Cardiac muscle cell (in vitro differentiated cells and primary cell): ENCODE measurements at places on chromosomes 7 and 10. TPM values are rescaled to one million over a fixed set of nuclear protein-coding genes. Genes with fewer than 3 reads are reported as not detected.

GRCh38 chr10:101189461-101190401, 39.5 kb downstream of the LBX1 start:
- DNase-seq = peak; percentile 20
- H3K36me3 ChIP-seq = no peaks in the 10 kb centered on the region
- H3K4me1 ChIP-seq = peaks cover 8% of the 10 kb centered on the region
- H3K27ac ChIP-seq = no peak overlapping the region
- no peaks in the 10 kb centered on the region for H3K27me3 ChIP-seq

- H3K27ac ChIP-seq = peak overlapping the region; percentile 94
- no peak overlapping the region for H3K4me3 ChIP-seq
- H3K4me1 ChIP-seq = peaks cover 40% of the 10 kb centered on the region
- H3K36me3 ChIP-seq = no peaks in the 10 kb centered on the region
Observed at GRCh38 chr7:138668229-138668596, 32.9 kb downstream of the SVOPL start.

DNA sequence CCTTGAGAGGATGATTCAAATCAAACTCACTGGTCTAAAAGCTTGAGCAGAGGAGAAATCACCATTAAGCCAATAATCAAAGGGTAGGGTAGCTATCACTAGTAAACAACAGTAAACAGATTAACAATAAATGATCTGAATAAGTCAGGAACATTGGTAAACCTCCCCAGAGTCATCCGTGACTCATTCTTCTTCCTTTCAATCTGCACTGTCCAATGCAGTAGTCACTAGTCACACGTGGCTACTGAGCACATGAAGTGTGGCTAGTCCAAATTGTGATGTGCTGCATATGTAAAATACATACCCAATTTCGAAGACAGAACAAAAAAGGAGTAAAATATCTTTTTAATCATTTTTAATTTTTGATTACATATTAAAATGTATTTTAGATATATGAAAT, 64.0 kb downstream of the ERCC6 start:
- no peak overlapping the region for H3K4me3 ChIP-seq
- H3K27ac ChIP-seq = no peak overlapping the region
- no peak for DNase-seq

GRCh38 chr10:21496343-21497176, 28.9 kb downstream of the SKIDA1 start:
- DNase-seq = peak; percentile 54
- peak overlapping the region; percentile 94 for H3K27ac ChIP-seq
- H3K36me3 ChIP-seq = no peaks in the 10 kb centered on the region
- H3K27me3 ChIP-seq = no peaks in the 10 kb centered on the region
- H3K4me3 ChIP-seq = peak overlapping the region; percentile 59

- H3K4me3 ChIP-seq = no peak overlapping the region
- H3K36me3 ChIP-seq = no peaks in the 10 kb centered on the region
- no peak for DNase-seq
- no peaks in the 10 kb centered on the region for H3K27me3 ChIP-seq
- H3K27ac ChIP-seq = no peak overlapping the region
Observed at GRCh38 chr10:26869528-26869927, 8.8 kb upstream of the ABI1 start.

- peaks cover 15% of the 10 kb centered on the region for H3K4me1 ChIP-seq
- H3K4me3 ChIP-seq = peak overlapping the region; percentile 17
- H3K27ac ChIP-seq = no peak overlapping the region
- peaks cover 74% of the 10 kb centered on the region for H3K27me3 ChIP-seq
- peak; percentile 47 for DNase-seq
Observed at GRCh38 chr10:123150986-123151736, 3.0 kb upstream of the BUB3 start.

GRCh38 chr7:42880392-42880791, 31.5 kb downstream of the C7orf25 start:
- no peaks in the 10 kb centered on the region for H3K27me3 ChIP-seq
- H3K4me3 ChIP-seq = no peak overlapping the region
- no peak overlapping the region for H3K27ac ChIP-seq
- no peaks in the 10 kb centered on the region for H3K4me1 ChIP-seq
- DNase-seq = no peak

GRCh38 chr7:3378390-3379150, 77.5 kb downstream of the SDK1 start:
- no peaks in the 10 kb centered on the region for H3K36me3 ChIP-seq
- no peak overlapping the region for H3K4me3 ChIP-seq
- no peaks in the 10 kb centered on the region for H3K4me1 ChIP-seq
- DNase-seq = no peak
- no peaks in the 10 kb centered on the region for H3K27me3 ChIP-seq
- H3K27ac ChIP-seq = no peak overlapping the region

GRCh38 chr10:132591166-132591971, 53.8 kb downstream of the INPP5A start:
- H3K4me1 ChIP-seq = peaks cover 25% of the 10 kb centered on the region
- H3K27me3 ChIP-seq = no peaks in the 10 kb centered on the region
- no peak for DNase-seq
- H3K27ac ChIP-seq = peak overlapping the region; percentile 22

DNA sequence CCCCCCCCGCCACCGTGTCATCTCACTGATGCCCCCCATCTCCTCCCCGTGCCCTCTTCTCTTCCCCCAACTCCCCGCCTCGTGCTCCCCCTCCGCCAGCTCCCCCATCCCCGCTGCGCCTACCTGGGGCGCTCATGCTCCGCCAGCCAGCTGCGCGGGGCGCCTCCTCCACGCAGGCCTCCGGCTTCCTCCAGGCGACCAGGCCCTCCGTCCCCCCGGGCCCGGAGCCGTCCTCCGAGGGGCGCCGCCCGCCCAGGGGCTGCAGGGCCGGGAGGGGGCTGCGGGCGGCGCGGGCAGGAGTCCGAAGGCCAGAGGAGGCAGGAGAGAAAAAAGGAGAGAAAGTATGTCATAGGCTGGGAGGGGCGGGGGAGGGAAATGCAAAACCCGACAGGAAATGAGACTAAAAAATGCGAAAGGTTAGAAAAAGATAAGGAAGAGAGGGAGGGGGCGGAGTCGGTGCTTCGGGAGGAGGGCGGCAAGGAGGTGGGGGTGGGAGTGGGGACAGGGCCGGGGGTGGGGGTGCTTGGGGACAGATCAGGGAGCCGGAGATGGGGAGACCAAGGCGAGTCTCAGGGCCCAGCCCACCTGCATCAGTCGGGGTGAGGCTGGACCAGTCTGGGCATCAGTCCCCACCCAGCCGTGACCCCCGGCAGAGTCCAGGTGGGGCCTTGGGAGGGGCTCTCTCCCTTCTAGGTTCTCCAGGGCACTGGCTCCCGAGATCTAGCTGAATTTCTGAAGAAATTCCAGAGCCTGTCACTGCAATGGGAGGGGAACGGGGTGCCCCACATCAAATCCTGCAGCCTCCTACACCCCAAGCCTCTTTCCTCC, at the start of gene CARD11:
CARD11 (minus strand) TSS at position 324 of the 828 bp plus-strand sequence. CDS start 85,361 bp downstream, outside the sequence.
- H3K27ac ChIP-seq = no peak within 1 kb of the TSS
- no peaks in the 10 kb centered on the region for H3K36me3 ChIP-seq
- H3K4me1 ChIP-seq = no peaks in the 10 kb centered on the region
- no peak within 1 kb of the TSS for H3K4me3 ChIP-seq

GRCh38 chr7:134905375-134905774, 80.9 kb upstream of the AGBL3 start:
- no peaks in the 10 kb centered on the region for H3K27me3 ChIP-seq
- no peaks in the 10 kb centered on the region for H3K36me3 ChIP-seq
- H3K27ac ChIP-seq = no peak overlapping the region
- no peaks in the 10 kb centered on the region for H3K4me1 ChIP-seq
- no peak overlapping the region for H3K4me3 ChIP-seq
- no peak for DNase-seq

DNA sequence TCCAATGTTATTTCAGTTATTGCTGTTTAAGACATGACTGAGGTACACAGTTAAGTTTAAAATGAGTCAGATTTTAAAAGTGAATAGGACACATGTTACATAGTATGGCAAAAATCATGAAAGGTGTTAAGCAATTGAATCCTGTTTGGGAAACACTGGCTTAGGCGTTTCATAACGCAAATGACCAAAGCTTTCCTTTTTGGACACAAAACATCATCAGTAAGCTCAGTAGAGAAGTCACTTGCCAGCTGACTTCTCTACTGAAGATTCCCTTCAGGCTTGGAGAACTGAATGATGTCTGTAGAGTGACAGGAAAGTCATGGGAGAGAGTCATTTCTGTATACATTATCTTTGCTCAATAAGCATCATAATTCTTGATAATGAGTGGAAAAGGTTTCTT, 64.4 kb upstream of the RSBN1L start:
- peak; percentile 14 for DNase-seq
- H3K27ac ChIP-seq = no peak overlapping the region
- H3K4me3 ChIP-seq = no peak overlapping the region
- no peaks in the 10 kb centered on the region for H3K27me3 ChIP-seq
- peaks cover 6% of the 10 kb centered on the region for H3K4me1 ChIP-seq

GRCh38 chr7:45625067-45625466, 50.9 kb downstream of the ADCY1 start:
- H3K4me3 ChIP-seq = no peak overlapping the region
- no peaks in the 10 kb centered on the region for H3K27me3 ChIP-seq
- no peaks in the 10 kb centered on the region for H3K4me1 ChIP-seq
- DNase-seq = no peak
- no peaks in the 10 kb centered on the region for H3K36me3 ChIP-seq

DNA sequence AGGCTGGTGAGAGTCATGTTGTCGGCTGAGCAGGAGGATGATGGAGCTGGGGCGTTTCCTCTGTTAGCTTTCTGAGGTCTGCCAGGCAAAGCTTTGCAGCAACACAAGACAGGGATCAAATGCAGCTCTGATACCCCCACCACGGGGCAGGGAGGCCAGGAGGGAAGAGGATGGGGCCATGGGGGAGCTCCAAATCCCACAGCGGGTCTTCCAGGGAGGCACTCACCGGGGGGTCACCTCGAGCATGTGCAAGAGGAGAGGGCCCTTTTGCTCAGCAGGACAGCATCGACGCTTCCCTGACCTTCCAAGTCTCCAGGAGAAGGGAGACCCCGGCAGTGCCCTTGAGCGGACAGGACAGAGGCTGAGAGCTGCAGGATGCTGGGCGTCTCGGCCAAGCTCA, 127.5 kb downstream of the WDR37 start:
- DNase-seq = no peak
- H3K36me3 ChIP-seq = no peaks in the 10 kb centered on the region
- no peak overlapping the region for H3K4me3 ChIP-seq
- H3K27me3 ChIP-seq = no peaks in the 10 kb centered on the region
- H3K4me1 ChIP-seq = no peaks in the 10 kb centered on the region
- no peak overlapping the region for H3K27ac ChIP-seq

DNA sequence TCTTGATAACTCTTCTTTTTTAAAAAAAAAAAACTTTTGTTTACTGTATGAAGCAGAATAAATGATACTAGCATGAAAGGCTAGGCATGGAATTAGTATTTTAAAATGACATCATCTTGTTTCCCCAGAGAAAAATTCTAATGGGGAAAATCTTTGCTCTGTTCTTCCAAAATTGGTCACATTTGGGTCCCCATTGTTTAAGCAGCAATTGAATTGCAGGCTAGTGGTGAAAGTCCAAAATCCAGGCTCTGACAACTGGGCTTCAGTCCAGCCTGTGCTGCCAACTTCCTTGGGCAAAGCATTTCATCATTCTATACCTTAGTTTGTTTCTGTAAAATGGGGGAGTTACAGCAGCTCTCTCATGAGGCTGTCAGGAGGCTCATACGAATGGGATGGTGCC, 726.4 kb downstream of the KCNMA1 start:
- no peak for DNase-seq
- no peaks in the 10 kb centered on the region for H3K27me3 ChIP-seq
- no peak overlapping the region for H3K4me3 ChIP-seq
- H3K4me1 ChIP-seq = no peaks in the 10 kb centered on the region
- no peak overlapping the region for H3K27ac ChIP-seq

GRCh38 chr7:9204571-9204970, 771.2 kb downstream of the NXPH1 start:
- no peak overlapping the region for H3K4me3 ChIP-seq
- no peaks in the 10 kb centered on the region for H3K27me3 ChIP-seq
- H3K4me1 ChIP-seq = no peaks in the 10 kb centered on the region

- H3K4me1 ChIP-seq = no peaks in the 10 kb centered on the region
- no peaks in the 10 kb centered on the region for H3K36me3 ChIP-seq
- no peak overlapping the region for H3K4me3 ChIP-seq
- H3K27me3 ChIP-seq = no peaks in the 10 kb centered on the region
- no peak overlapping the region for H3K27ac ChIP-seq
Observed at GRCh38 chr10:15427843-15428414, 56.8 kb upstream of the FAM171A1 start.

GRCh38 chr10:5885619-5886018, 4.1 kb downstream of the ANKRD16 start:
- no peak for DNase-seq
- H3K27ac ChIP-seq = no peak overlapping the region
- peaks cover 7% of the 10 kb centered on the region for H3K4me1 ChIP-seq
- no peaks in the 10 kb centered on the region for H3K27me3 ChIP-seq
- peaks cover 39% of the 10 kb centered on the region for H3K36me3 ChIP-seq

DNA sequence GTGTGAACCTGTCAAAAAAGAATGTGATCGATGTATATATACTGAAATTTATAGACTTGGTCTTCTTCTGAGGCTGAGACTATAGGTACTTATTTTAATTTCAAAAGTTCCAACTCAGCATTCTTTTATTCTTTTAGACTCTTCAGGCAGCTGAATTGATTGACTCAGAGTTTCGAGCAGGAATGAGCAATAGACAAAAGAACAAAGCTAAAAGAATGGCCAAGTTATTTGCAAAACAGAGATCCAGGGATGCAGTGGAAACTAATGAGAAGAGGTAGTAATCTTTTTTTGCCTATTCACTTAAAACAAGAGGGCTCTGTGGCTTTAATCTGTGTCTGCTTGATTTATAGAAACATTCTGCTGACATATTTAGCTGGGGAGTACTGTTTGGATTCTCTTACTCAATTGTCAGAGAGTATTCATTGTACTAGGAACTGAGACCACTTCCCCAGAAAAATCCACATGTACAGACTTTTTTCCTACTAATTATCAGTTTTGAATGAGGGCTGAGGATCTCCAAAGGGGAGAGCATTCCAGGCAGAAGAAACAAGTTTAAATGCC, 30.1 kb downstream of the BTAF1 start:
- peaks cover 65% of the 10 kb centered on the region for H3K36me3 ChIP-seq
- H3K27me3 ChIP-seq = no peaks in the 10 kb centered on the region
- no peak overlapping the region for H3K4me3 ChIP-seq

Gene BMI1
- 16.7 and 17.3 TPM in 2 replicates for total RNA-seq

Gene PRTFDC1
- total RNA-seq = 1.9 and 3.8 TPM in 2 replicates

Gene DYDC2
- not detected in 2 replicates for total RNA-seq

Gene CRHR2
- total RNA-seq = 0.77 and 0.92 TPM in 2 replicates

Gene FOXP2
- 1.5 and 2.7 TPM in 2 replicates for total RNA-seq

Gene OR2A1
- not detected in 2 replicates for total RNA-seq

Gene CXCL12
- 26.3 and 68.9 TPM in 2 replicates for total RNA-seq
